ENCODE measurements at places on chromosomes 7 and 10.
A peak's percentile ranks its signal among the peaks of the same experiment; 100 is the strongest.

DNA sequence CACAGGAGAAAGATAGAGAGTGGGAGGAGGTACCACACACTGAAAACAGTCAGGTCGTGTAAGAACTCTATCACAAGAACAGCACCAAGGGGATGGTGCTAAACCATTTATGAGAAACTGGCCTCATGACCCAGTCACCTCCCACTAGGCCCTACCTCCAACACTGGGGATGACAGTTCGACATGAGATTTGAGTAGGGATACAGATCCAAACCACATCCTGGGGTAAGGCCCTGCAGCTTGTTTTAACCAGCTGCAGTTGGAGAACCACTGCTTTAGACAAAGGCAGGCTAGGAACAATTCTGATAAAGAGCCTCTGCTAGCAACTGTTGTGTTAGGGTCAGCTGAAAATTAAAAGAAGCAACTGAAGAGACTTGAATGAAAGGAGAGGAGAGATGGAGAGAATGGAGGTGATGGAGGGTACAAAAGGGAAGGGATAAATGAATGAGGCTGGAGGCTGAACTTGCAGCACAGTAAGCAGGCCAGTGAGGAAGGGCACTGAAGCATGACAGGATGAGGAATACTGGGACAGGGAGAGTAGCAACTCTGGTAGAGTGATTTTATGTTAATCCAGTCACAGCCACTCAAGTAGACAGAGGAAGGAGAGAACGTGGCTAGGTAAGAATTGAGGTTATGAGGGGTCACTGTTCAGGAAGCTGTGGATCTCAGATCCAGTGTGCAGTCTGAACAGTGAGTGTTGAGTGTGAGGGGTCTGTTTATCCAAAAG is 23.6 kb downstream of the MEST start:
- DNase-seq, result no peak

- no peak for DNase-seq
Measured at GRCh38 chr10:82597840-82598239, 722.8 kb downstream of the NRG3 start.

DNA sequence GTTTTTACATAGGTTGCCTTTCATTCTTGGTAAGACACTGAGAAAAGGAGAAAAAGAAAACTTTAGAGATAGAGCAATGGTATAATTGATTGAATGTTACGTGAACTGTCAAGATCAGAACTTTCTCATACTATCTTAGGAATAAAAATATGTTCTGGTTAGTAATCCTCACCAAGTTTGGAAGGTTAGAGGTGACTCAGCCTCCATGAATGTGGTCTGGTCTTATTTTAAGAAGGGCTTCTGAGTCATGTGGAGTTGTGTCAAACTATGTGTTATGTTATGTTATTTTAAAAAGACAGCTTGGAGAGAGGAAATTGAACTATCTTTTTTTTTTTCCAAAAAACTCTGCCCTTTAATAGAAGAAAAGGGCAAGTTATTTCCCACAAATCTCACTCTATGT is 458.6 kb upstream of the KLF6 start:
- DNase-seq, result peak; percentile 95

DNA sequence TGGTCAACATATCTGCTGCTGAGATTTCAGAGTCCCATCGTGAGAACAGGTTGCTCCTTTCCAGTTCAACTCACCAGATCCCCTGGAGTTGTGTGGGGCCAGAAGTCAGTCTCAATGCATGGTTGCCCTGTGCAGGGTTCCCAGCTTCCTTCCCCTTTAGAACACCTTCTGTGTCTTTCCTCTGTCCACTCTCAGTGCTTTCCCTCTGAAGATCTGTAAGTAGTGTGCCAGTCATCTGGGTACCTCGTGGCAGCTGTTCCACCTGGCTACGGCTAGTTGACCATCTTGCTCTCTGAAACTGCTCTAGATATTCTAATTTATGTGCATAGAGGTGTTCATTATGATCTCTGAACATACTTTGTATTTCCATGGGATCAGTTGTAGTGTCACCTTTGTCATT is 36.1 kb upstream of the PRSS37 start:
- no peak for DNase-seq

DNA sequence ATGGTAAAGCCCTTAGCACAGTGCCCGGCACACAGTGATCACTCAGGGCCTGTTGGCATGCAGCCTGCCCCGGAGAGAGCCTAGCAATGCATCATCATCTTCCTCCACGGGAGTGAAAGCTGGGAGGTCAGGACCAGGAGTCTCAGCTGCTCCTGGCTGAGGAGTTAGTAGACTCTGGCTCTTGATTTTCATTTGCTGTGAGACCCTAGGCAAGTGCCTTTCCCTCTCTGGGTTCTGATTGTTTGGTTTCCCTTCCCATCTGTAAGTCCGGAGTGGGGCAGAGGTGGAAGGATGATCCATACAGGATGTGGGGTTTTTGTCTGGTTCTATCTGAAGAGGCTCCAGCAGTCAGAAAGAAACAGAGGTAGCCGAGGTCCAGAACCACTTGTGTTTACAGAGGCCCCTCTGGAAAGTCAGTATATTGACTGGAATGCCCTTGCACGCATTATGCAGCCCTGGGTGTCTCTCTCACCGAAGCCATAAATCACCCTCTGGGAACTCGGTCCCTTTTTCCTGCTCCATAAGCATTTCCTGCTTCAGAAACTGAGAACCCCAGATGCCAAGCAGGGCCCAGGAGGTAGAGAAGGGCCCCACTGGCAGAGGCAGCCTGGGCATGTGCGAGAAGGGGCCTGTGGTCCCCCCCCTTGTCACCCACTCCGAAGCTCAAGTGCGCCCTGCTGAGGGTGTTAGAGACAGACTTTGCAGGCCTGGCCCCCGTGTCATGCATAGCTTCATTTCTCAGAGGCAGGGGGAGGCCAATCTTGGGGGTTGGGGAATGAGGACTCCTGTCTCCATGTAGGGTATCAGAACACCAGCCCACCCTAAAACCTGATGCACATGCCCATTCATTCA is 8.5 kb downstream of the UNC5B start:
- no peak for DNase-seq

- peak; percentile 40 for DNase-seq
Measured at GRCh38 chr7:90816511-90817142, 220.5 kb downstream of the CDK14 start.

DNA sequence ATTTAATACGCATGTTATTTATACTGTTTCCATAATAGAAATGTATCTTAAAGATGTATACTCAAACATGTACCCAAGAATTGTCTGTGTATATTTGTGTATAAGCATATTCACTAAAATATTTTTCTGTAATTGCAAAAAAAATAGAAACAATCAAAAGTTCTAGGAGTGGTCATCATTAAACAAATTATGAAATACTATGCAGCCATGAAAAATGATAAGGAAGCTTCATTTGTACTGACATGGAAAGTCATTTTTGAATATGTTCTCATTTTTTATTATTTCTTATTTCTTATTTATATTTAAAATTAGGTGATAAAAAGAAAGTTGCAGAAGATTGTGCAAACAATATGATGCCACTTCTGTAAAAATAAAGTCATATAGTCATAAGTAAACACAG is 400.0 kb upstream of the AUTS2 start:
- no peak for DNase-seq

- no peak for DNase-seq
Measured at GRCh38 chr7:55135462-55135861, 116.6 kb downstream of the EGFR start.

- DNase-seq, result no peak
Measured at GRCh38 chr7:158849768-158850544, 6.4 kb upstream of the DYNC2I1 start.

DNA sequence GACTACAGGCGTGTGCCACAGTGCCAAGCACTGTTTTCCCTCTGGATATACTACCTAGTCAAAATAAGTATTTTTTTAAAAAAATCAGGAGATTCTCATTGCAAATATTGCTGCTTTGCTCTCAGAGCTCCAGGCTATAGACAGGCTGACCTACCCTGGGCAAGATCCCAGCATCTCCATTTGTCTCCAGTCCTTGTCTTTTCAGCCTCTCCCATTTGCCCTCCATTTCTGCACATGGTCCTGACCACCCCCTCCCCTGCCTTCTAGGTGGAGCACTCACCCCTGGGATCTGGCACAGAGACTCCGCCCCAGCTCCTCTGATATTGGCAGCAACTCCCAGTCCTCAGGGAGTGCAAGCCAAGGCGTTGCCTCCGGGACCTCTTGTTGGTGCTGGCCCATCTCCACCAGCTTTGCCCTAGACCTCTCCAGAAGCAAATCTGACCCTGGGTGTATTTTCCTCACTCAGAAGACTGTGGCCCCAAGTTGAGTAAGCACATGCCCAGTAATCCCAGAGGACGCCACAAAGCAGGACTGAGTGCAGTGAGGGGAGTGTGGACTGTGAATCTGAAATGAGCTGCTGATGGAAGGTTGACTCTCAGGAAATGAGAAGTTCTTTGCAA is 120.6 kb downstream of the MTPAP start:
- DNase-seq, result no peak

DNA sequence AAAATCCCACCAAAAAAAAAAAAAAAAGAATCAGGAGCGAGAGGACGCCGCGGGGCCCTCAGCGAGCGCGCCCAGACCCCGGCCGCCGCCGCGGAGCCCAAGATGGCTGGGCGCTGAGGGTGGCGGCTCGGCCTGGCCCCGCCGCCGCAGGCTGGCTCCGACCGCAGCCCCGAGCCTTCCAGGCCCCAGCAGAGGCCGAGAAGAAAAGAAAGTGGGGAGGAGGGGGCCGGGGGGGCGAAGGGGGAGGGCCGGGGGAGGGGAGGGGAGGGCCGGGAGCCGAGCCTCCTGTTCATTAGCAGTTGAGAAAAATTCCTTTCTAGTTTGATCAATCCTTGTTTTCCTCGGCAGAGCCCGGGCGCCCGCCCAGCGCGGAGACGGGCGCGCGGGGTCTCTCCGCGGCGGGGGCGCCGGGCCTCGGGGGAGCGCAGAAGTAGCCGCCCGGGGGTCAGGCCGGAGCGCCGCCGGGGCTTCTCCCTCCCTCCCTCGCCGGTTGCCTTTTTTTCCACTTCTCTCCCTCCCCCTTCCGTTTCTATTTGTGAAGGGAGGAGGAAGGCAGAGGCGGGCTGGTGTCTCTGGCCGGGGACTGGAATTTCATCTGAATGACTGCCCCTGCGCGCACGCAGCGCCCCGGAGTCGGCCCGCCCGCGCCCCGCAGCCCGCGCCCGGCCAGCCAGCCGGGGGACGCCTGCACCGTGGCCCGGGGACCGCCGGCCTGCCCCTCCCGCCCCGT is 778 bp upstream of the TRIM8 start:
- DNase-seq, result no peak

GRCh38 chr7:87199241-87199640 is 20.3 kb downstream of the TMEM243 start:
- no peak for DNase-seq
